ENCODE measurements at places on chromosomes 12 and 14.

DNA sequence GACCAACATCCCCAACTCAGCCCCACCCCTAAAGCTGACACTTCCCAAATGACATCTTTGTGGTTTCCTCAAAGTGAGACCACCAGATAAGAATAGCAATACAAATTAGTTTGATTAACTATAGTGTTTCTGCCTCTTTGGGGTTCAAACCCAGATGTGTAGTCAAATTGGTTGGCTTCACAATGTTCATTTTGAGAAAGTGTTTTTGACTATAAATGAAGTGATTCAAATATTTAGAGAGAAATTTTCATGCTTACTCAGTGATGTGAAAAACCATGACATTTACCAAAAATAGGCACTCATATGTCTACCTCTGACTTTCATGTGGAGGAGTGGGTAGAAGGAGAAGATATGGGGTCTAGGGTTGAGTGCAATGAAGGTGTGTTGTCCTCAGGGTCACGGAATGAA, 218.4 kb downstream of the BCAT1 start:
- DNase-seq = no peak

- no peak for DNase-seq
Observed at GRCh38 chr12:2266666-2267620, 214.2 kb downstream of the CACNA1C start.

DNA sequence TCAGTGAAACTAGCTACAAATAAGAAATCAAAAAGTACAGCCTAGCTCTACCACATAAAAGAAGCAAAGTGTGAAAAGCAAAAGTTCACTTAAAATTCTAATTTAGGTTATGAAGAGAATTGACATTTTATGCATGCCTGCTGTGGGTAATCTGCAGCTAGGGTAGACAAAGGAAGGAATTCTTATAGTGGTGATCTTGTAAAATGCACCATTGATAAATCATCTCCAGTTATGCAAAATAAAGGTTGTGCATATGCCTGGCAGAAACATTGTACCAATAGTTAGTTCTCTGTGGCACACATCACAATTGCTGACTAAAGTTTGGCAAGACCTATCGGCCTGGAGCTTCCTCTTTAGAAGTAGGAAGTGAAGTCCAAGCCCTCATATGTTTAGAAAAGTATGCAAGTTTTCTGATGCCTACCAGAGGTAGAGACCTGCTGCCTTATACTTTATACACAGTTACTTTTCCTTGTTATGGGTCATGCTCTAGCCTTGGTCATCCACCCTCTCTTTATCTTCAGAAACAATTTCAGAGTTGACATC, 78.3 kb downstream of the TSHR start:
- no peak for DNase-seq

DNA sequence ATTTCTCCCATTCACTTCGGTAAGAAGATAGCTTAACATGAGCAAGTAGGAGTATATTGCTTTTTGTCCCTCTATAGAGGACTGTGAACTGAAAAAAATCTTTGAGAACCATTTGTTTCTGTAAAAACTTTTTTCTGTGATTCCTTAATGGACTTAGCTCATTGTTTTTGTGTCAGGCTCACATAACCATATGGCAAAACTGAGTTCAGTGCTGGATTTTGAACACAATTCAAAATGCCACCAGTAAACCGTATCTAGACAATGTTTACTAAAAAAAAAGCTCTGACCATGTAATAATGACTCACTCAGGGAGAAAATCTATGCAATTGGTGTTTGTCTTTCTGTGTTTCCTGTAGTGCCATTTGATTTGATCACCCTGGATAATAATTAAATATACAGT, 5.2 kb downstream of the TRHDE start:
- DNase-seq = no peak

DNA sequence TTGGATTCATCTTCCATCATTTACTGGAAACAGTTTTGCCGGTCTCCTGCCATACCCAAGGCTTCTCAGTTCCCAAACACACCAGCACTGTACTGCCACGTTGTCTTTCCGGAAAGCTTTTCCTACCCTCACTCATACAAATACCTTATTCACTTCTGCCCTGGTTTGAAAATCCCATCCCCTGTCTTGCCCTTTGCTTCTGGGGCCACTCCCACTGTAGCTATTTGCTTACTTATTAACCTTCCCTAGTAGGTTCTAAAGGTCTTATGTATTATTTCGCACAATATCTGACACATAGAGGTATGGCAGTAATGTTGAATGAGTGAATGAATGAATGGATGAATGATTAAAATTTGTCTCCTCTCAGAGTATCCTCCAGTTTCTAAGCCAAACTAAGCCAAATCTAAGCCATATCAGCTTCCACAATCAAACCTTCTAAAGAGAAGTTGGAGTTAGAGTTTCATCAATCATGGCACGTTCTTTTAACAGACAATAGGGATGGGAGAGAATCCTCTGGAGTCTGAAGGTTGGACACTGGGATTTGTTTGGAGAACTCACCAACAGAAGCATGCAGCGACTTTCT, 18.6 kb downstream of the TSPAN8 start:
- DNase-seq = no peak

DNA sequence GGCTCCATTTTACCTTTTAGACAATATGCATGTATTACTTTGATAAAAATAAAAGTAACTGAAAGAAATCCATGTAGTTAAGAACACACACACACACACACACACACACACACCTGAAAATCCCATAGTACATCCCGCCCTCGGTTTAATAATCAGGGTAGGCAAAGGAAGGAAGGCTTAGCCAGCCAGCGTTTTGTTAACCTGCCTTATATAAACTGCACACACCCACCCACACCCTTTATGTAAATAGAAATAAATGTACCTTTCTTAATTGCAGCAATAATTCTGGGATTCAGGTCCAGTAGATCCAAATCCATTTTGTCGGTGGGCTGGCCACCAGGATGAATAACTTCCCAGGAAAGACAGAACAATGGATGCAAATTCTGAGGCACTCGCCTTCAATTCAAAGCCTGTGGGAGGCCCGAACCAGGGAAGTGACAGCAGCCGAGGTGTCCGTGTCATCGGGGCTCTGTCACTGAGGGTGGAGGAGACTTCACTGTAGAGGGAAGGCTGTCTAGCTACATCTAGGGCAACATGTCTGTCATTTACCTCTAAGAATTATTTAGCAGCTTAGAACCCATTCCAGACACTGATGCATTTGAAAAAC, 4.4 kb downstream of the XRCC3 start:
- no peak for DNase-seq

DNA sequence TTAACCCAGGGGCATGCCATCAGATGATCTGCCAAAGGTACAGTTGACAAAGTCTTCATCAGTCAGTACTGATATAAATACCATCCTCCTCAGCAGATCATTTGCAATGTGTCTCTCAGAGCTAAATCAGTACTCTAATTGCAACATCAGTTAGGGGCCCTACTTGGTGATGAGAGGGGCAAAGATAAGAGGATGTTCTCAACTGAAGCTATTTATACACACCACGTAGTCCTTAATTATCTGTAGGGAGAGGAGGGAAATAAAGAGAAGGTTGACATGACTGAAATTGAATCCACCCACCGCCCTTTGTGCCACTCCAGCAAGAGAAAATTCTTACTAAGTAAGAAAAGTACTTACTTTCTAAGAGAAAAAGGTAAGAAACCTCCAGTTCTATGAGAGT, 157.8 kb upstream of the NUDT4 start:
- DNase-seq = no peak

- DNase-seq = no peak
Observed at GRCh38 chr14:66239589-66239988, 246.6 kb upstream of the CCDC196 start.

GRCh38 chr14:105126981-105127329, 41.6 kb downstream of the JAG2 start:
- no peak for DNase-seq

- DNase-seq = no peak
Observed at GRCh38 chr12:34236073-34236472, 213.8 kb downstream of the ALG10 start.

DNA sequence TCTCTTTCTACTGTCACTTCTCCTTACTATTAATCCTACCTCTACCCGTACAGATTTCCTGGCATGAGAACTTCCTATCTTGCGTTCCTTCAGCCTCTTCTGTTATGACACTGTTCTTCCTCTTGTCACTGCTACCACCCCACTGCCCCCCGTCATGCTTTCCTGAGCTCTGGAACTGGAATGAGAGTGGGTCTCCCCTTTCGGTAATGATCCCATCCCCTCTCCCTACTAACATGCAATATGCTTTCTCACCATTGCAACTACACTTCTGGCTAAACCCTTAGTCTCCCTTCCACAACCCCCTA, 4.9 kb upstream of the AP1G2 start:
- DNase-seq = no peak

- no peak for DNase-seq
Observed at GRCh38 chr12:80625901-80626300, 81.5 kb upstream of the MYF6 start.

All from stimulated activated CD4-positive, alpha-beta T cell treated with anti-CD3 and anti-CD28 coated beads, Interleukin-2, amount 100 ng/mL, for 4 hours (primary cell).